ENCODE measurements at places on chromosomes 3 and 15. TPM values are rescaled to one million over a fixed set of nuclear protein-coding genes. Genes with fewer than 3 reads are reported as not detected.
A peak's percentile ranks its signal among the peaks of the same experiment; 100 is the strongest.

DNA sequence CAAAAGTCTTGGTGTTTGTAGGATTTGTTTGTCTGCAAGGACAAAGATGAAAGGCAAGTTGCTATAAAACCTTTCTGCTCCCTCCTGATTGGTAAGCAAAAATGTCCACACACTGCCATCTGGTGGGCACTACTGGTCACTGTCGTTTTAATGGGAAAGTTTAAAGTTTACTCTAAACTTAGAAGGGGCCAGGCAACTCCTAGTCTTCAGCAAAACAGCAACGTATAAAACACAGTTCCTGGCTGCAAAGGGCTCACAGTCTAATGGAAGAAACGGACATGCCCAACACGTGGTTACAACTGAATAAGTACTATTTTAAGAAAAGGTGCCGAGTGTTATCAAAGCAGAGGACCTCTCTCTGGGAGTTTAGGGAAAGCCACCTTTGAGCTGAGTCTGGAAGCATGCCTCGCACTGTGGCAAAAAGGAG lies 23.7 kb upstream of the TPRG1 start:
- peak; percentile 77 for DNase-seq

- DNase-seq, result no peak
Measured at GRCh38 chr15:81485806-81486205, 111.8 kb upstream of the TMC3 start.

DNA sequence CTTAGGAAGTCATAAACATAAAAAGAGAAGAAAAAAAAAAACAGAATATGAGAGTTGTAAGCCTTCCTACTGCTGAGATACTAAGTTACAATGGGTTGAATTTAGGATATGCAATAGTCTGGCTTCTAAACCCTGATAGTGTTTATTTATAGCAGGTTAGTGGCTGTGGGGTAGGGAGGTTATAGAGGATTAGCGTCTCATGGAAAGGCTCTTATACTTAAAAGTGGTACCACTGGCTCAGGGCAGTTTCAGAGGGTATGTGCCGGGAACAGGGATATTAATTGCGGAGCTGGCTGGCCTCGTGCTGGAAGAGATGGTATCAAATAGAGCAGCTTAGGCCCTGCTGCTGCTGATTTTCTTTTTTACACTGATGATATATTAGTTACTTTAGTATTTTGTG lies 60.8 kb downstream of the PFN2 start:
- DNase-seq, result no peak

GRCh38 chr15:78565951-78566774 lies 843 bp downstream of the CHRNA5 start:
- peak; percentile 14 for DNase-seq

GRCh38 chr3:108669208-108669607 lies 79.7 kb downstream of the DZIP3 start:
- no peak for DNase-seq

- no peak for DNase-seq
Measured at GRCh38 chr3:113286524-113286923, 75.2 kb downstream of the BOC start.

DNA sequence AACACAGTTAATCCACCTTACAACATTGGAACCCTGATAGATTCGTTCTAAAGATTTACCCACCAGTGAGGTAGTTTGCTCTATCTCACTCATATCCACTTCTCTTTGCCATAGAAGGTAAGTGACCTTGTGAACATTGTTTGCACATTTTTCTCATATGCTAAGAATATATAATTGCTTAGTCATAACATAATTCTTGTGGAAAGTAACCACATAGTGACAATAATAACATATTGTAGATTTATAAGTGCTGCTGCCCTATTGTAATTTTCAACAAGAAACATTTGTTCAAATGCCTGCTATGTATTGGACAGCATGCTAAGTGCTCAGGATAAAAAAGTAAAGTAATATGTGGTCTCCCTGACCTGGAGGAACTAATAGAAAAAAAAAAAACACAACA lies 554.2 kb upstream of the KCNMB2 start:
- DNase-seq, result no peak

DNA sequence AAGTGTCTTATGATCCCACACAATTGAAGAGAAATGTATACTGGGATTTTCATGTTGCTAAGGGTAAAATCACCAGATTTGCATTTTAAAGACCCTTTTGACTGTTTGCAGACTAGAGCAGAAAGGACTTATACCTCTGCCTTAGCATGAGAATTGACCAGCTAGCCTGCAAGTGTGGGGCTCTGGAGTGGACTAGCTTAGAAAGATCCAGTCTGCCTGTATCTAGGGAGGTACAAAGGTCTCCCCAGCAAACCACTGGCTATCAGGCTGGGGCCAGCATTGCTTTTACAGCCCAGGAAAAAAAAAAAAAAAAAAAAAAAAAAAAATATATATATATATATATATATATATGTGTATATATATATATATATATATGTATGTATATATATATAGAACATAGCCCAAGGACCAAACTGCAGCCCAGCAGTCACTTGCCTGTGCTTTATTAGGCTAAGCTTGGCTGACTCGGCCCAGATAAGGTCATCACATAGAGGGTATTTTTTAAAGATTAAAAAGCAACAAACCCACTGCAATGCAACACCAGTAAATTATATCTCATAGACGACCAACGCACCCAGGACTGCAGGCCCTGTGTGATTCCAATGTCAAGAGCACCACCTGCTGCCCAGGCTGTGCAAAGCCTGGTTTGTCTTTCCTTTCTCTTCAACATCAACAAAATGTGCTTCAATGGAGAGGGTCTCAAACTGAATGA lies 63.7 kb downstream of the DCLK3 start:
- DNase-seq, result peak; percentile 79

DNA sequence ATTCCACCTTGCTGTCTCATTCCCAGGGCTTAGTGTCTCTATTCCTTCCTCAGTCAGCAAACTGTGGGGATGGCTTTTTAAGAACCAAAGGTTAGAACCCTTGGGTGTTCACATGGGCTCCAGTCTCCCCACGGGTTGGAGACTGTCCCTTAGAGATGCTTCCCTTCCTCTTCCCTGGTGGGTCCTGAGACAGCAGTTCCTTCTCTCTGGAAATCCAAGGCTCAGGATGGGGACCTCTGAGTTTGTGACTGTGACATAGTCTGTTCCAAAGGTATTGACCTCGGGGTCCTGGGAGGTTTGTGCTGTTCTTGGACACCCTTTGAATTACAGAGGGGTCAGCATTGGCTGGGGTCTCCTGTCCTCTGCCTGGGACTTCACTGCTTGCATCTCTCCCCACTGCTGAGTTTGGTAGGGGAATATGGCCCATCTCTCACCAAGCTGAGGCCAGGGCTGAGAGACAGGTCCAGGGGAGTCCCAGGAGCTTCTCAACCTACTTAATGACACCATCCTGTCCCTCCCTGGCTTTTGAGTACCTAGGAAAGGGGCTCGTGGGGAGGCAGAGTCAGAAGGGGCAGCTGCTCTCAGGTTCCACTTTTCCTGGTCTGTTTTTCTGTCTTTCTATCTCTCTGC lies 1.5 kb downstream of the GRM2 start:
- DNase-seq, result no peak

DNA sequence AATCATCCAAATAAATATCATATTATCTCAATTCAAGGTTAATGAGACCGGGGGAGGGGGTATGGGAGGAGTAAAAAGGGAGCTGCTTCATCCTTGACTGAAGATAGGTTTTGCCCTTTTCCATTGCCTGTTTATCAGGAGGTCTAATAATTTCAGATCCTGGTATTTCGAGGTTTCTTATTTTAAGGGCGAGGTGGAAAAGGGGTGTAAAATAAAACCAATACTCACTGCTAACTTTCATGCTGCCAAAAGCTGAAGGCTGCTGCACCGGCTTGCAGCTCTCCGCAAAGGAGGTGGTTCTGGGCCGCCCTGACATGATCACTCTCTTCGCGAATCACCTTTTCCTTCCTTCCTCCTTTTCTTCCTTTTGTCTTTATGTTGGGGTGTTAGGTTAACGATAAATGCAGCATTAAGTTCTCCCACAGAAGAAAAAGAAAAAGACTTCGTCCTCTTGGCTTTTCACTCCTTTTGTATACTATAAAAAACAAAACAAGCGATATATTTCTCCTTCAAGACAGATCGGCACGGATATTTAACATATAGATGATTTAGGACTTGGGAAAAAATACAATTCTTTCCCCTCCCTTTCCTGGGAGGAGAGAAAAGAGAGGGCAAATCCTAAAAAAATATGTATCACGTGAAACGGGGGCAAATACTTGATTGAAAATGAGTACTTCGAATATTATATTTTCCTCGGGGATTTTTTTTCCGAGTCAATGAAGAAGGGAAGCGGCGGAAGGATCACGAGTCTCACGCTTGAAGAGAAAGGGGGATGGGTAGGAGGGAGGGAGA lies 932 bp downstream of the GSK3B start:
- peak; percentile 41 for DNase-seq

- DNase-seq, result no peak
Measured at GRCh38 chr3:118990823-118991560, 43.7 kb downstream of the IGSF11 start.

DNA sequence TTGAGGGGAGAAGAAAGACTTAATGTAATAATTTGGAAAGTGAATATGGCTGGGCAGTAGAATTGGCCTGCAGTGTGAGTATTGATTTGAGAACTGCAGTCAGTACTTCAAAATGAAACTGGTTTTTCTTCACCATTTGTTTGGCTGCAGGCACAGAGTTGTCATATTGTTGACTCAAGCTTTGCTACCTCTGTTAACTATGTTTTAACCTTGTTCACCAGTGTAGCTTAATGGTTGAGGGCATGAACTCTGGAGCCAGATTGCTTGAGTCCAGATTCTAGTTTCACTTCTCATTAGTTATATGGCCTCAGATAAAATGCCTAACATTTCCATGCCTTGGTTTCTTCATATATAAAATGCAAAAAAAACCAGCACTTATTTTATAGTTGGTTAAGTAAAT lies 64.1 kb downstream of the CFAP44 start:
- DNase-seq, result no peak

DNA sequence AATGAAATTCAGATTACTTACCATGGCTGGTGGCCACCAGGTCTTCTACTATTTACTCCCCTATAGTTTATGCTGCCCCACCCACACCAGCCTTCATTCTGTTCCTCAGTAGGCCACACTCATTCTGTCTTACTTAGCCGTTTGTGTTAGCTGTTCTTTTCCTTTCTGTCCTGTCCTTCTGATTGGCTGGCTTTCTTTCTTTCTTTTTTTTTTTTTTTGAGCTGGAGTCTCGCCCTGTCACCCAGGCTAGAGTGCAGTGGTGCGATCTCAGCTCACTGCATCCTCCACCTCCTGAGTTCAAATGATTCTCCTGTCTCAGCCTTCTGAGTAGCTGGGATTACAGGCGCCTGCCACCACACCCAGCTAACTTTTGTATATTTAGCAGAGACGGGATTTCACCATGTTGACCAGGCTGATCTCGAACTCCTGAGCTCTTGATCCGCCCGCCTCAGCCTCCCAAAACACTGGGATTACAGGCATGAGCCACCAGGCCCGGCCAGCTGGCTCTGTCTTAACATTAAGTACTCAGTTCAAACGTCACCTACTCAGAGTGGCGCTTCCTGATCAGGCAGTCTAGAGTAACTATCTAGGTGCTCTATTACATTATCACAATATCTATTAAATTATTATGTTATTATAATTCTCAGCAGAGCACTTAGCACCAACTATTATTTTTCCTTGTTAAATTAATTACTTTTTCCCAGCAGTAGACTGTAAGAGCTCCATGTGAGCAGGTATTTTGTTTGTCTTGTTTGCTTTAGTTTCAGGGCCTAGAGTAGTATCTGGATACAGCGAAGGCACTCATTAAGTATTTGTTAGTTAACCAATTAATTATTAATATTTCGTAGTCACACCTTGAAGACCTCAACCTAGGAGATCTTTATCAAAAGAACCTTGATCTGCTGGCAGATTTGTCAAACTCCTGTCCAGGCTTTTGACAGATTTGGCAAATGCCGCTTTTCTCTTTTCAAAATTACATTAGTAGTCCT lies 6.4 kb downstream of the CMSS1 start:
- DNase-seq, result no peak

DNA sequence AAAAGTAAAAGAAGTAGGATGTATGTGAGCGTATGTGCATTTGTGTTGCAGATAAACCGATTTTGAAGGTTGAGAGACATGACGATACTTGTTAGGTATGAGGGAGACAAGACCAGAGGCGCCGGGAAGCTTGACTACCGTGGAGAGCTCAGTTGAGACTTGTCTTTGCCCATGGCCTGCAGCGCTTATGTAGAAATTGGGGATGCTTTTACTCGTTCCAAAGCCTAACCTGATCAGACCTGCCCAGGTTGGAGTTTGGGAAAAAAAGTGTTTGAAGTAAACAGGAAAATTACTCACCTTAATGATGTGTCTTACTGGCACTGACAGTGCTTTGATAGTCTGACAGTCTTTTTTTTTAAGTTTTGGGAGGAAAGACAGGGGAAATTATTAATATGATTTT lies 202.8 kb downstream of the TP63 start:
- no peak for DNase-seq

DNA sequence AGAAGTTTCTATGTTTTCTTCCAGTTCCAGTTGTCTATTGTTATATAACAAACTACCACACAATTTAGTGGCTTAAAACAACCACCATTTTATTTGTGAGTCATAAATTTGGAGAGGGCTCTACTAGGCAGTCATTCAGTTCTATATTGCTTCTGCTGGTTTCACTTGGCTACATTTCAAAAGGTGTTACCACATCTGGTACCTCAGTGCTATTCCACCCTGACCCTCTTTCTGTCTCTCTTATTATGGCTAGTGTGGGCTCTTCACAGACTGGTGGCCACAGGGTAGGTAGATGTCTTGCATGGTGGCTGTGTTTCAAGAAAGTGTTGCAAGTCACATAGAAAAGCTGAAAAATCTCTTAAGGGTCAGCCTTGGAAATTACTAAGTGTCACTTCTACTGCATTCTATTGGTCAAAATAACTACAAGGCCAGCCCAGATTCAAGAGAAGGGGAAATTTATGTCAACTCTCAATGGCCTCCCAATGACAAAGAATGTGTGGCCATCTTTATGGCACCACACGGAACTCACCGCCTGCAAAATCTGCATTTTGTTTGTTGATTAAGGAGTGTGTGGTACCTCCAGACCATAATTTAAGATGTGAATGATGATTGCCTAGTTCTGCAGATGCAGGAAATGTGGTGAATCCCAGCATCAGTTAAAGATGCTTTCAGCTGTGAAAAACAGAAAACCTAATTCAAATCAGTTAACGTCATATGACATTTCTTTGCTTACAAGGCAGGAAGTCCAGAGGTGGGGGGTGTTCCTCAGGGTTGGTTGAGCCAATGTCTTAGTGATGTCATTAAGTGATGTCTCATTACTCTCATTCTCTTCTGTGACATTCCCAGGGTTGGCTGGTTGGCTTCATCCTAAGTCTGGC lies 105.8 kb upstream of the RASGRP1 start:
- no peak for DNase-seq

Gene MAP2K1
- total RNA-seq, result 70.7 TPM

Gene TNNC1
- 1,875 TPM for total RNA-seq

Gene MYO9A
- total RNA-seq, result 32.0 TPM

Gene STT3B
- 124 TPM for total RNA-seq

Gene FRMD5
- total RNA-seq, result 59.7 TPM

Gene B3GALNT1
- total RNA-seq, result 10.8 TPM

Gene FBXO40
- 7.3 TPM for total RNA-seq

Gene TNK2
- total RNA-seq, result 95.3 TPM

Gene MRPS22
- 63.4 TPM for total RNA-seq

Data from cardiac muscle cell (in vitro differentiated cells and primary cell).